Smooth muscle cell of bladder (primary cell): ENCODE measurements at places on chromosomes 16 and 17. TPM values are rescaled to one million over a fixed set of nuclear protein-coding genes. Genes with fewer than 3 reads are reported as not detected.

Gene SERPINF2
- total RNA-seq: under 0.01 and 0.28 TPM in 2 replicates

Gene ZFHX3
- total RNA-seq: 3.0 and 4.4 TPM in 2 replicates

Gene ABCC6
- total RNA-seq: 0.83 and 2.3 TPM in 2 replicates

Gene ZP2
- total RNA-seq: not detected in 2 replicates

Gene IRX3
- total RNA-seq: under 0.01 and 0.65 TPM in 2 replicates

Gene TBC1D3G
- not detected in 2 replicates for total RNA-seq

Gene FBXO39
- under 0.01 and 0.14 TPM in 2 replicates for total RNA-seq

Gene KRTAP4-4
- not detected in 2 replicates for total RNA-seq

Gene PRSS8
- under 0.01 TPM in 1 of 2 replicates, not detected in the other for total RNA-seq

Gene TBC1D3D
- total RNA-seq: not detected in 2 replicates

Gene CYGB
- total RNA-seq: 68.1 and 84.9 TPM in 2 replicates

Gene CNTNAP4
- 0.14 TPM in 1 of 2 replicates, not detected in the other for total RNA-seq

Gene SLC38A8
- total RNA-seq: not detected in 2 replicates

Gene C16orf46
- 0.14 and 0.37 TPM in 2 replicates for total RNA-seq

Gene PRR14
- total RNA-seq: 3.4 and 3.8 TPM in 2 replicates

Gene HSPB9
- not detected in 2 replicates for total RNA-seq

Gene ANKRD40CL
- not detected in 2 replicates for total RNA-seq

Gene PLCG2
- 0.43 and 0.65 TPM in 2 replicates for total RNA-seq

Gene ABCC12
- not detected in 2 replicates for total RNA-seq

Gene KRTAP9-4
- total RNA-seq: not detected in 2 replicates
